ENCODE measurements at places on chromosomes 11 and 22.

DNA sequence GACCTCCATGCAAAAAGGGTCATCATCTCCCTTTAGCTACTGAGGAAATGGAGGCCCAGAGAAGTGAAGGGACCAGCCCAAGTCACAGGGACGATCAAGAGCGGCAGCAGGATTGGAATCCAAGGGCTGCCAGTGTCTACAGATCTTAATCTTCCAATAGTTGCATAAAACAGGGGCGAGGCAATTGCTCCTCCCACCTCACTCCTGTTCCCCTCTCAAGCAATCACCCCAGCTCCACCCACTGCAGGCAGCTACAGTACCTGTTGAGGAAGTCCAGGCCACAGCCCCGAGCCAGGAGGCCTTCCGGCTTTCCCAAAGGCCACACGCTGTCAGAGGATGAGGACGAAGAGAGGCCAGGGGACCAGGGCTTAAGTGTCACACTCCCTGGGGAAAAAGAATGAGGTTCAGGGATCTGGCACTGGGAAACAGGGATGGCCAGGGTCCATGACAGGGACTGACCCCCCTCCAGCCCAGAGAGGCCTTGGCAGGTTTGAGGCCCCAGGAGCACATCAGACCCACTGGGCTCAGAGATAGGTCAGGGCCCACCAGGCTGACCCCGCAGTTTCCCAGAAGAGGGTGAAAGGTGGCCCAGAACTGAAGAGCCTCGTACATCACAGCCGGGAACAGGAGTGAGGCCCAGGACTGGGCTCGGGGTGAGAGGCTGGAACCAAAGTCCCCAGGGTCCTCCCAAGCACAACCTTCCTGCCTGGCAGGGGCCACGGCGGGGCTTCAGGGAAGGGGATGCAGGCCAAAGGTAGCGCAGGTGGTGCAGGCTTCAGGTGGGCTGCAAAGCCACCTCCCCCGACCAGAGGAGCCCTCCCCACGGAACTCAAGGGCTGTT is 16.4 kb upstream of the MFNG start:
- peak; percentile 63 for DNase-seq

- DNase-seq: no peak
Measured at GRCh38 chr11:20357150-20357549, 6.4 kb upstream of the HTATIP2 start.

DNA sequence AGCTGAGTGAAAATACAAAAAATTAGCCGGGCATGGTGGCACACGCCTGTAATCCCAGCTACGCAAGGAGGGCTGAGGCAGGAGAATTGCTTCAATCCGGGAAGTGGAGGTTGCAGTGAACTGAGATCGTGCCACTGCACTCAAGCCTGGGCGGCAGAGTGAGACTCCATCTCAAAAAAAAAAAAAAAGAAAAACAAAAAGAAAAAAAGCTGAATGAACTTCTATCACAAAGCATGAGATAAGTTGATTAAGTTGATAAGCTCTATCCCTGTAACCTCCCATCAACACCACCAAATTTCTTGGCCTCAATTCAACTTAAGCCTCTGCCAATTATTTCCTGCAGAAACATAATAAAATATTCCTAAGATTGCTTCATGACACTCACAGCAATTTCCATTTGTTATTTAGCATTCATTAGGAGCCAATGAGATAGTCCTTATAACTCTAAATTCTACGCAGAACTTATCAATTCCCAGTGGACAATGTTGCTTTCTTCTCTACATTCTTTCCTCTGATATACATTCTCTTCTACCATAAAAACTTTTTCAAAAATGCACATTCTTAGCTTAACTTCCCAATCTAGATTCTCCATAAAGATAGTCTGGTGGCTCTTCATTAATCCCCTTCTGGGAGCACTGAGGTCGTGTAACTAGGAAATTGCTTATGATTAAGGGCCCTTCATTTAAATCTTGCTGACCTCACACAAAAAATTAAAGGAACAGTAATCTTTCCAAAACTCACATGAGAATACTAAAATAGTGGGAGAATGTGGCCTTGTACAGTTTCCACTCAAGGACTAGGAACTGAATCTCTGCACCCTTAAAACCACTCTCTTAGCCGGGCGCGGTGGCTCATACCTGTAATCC is 2.9 kb downstream of the AMBRA1 start:
- DNase-seq: no peak

GRCh38 chr22:47176573-47177333 is 414.3 kb downstream of the TBC1D22A start:
- DNase-seq: no peak

DNA sequence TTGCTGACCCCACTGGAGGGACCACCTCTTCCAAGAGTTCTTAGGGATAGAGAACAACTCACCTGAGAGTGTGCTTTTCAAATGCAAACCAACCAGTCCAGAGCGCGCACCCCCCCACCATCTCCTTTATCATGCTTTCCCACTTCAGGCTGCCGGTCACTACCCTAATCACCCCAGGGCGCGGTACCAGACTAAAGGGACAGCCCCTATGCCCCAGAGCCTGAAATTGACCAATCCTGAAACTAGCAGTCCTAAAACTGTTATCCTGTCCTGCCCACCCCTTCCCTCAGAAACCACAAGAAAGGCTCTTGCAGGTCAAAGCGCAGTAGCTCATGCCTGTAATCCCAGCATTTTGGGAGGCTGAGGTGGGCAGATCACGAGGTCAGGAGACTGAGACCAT is 37.0 kb downstream of the NEAT1 start:
- DNase-seq: no peak

All from Karpas-422 (cell line).